ENCODE measurements at places on chromosomes 12 and 14.

DNA sequence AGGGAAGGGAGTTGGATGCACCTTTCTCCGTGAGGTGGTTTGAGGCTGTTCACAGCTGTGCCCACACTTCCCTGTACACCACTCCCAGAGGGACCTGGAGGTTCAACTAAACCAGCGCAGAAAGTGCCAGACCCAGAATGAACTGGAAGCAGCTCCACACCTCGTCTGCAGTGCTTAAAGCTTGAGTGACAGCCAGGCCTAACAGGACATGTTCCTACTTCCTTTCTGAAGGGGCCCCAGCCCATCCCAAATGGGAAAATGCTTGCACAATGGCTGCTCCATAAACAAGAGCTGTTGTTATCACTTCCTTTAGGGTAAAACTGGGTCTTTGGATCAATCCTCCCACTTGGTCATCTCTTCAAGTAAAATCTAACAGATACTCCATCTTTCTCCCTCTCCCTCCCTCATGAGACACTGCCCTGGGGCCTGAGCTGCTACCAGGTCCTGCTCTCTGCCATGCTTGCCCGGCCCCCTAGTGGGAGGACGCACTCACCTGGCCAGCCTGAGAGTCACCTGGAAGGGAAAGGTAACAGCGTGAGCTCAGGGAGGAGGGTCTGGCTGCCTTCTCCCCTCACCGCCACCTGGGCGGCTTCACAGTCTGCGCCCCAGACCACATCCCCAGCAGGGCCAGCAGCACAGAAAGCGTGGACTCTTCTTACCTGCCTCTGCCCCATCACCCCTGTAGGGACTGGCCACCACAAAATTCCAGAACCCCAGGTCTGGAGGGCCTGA, 33.5 kb downstream of the ISCA2 start:
- no peak for DNase-seq

DNA sequence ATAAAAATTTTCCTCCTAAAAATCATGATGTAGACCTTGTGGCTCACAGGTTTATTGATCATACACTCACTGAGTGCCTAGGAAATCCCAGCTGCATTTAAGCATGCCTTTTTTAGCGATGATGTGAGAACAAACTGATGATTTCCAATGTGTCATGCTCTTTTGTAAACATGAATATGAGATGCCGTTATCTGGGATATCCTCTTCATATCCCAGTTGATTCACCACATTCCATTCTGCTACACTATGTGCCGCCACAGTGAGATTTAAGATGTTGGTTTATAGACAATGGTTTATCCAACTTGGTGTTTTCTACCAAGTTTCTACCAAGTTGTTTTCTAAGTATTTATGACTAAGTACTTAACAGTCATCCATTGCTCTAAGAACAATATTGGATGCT, 5.2 kb downstream of the OR4E1 start:
- DNase-seq, result no peak

DNA sequence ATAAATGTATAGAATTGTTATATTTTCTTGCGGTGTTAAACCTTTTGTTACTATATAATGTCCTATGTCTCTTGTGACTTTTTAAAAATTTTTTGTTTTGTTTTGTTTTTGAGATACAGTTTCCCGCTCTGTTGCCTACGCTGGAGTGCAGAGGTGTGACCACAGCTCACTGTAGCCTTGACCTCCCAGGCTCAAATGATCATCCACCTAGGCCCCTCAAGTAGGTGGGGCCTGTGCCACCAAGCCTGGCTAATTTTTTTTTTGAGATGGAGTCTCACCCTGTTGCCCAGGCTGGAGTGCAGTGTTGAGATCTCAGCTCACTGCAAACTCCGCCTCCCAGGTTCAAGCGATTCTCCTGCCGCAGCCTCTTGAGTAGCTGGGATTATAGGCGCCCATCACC, 26.5 kb upstream of the RCOR1 start:
- DNase-seq, result no peak

DNA sequence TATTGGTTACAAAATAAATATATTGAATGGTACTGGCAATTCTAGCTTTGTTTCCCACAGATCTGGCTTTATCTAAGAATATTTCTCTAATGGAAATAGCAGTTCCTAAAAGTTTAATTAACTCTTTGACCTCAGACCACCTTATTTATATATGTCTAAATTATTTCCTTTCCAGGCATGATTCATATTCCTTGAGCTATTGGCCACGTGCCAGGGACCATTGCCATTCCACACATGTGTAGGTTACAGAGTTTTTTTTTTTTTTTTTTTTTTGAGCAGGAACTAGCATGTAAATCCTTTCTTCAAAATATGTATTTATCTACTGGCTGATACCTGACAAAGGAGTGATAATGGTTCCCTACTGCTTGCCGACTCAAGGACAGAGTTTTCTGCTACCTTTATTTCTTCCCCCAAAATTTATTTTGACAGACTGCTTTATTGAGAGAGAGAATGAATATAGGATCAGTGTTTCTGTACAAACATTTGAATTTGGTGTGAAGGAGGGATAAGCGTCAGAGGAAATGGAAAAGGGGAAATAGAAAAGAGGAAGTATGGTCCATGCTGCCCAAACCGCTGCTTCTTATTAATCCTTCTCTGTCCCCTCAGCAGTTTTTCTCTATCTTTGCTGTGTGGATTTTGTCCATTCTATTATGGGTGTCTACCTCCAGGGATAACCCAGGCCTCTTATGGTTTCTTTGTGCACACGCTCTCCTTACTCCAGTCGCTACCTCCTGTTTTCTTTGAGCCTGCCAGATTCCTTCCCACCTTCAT, 36.4 kb downstream of the PDE3A start:
- DNase-seq, result no peak

GRCh38 chr14:37587881-37588666, 7.0 kb downstream of the FOXA1 start:
- no peak for DNase-seq

GRCh38 chr14:56687123-56687522, 107.5 kb downstream of the TMEM260 start:
- DNase-seq, result no peak

DNA sequence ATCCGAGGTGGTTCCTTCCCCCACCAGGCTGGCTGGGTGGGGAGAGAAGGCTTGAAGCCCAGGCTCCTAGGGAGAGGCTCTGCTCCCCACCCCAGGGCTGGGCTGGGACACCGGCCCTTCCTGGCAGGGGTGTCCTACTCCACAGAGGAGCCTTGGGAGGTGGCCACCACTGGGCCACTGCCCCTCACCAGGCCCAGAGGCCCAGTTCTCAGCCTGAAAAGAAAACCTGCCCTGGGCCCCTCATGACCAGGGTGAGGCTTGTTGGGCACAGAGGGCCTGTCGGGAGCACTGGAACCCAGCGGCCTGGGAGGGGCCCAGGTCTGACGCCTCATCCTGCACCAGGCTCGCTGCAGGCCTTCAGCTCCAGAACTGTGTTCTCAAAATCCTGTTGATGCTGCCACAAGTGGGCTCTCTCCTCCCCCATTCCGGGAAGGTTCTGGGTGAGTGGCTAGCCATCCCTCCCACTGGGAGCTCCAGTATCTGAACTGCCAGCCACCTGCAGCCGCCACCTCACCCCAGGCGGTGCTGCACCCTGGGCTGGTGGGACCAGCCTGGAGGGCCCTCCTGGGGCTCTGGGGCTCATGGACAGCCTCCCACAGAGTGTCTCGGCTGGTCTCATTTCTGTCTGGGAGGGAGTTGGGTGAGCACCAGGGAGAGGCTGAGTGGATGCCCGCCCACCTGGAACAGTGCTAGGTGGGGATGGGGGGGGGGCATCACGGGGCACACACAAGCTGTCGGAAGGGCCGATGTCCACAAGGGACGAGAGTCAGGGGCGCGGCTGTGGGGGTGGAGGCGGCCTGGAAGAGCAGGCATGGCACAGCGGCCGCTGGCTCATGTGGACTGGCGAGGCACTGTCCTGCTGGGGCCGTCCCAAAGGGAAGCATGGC, 11.8 kb downstream of the BAG5 start:
- no peak for DNase-seq

- DNase-seq, result no peak
Observed at GRCh38 chr12:113935459-113935858, 30.7 kb downstream of the RBM19 start.

DNA sequence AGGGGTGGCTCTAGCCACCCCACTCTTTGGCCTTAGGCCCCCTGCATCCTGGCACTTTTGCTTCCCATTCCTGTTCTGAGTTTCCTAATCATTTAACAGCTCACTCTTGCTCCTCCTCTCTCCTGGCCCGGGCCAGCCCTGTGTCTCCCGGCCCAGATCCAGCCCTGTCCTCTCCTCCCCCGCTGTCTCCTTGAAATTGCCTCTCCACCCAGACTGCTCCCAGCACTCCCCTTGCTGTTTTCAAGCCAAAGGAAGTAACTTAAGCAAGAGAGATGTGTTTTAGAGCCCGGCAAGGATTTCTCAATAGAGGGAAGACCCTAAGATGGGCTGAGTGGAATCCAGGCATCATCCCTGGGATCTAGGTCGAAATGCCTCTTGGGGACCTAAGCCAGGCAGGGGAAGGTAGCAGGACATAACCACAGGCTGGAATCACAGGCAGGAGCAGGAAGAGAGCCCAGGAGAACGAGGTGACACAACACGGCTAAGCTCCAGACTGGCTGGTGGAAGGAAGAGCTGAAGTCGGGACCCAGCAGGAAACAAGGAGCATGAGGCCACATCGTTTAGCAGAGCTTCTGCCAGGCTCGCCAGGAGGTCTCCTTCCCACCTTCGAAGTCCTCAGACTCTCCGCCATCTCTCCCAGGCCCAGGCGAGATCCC, 2.0 kb upstream of the LRP1-AS start:
- no peak for DNase-seq

DNA sequence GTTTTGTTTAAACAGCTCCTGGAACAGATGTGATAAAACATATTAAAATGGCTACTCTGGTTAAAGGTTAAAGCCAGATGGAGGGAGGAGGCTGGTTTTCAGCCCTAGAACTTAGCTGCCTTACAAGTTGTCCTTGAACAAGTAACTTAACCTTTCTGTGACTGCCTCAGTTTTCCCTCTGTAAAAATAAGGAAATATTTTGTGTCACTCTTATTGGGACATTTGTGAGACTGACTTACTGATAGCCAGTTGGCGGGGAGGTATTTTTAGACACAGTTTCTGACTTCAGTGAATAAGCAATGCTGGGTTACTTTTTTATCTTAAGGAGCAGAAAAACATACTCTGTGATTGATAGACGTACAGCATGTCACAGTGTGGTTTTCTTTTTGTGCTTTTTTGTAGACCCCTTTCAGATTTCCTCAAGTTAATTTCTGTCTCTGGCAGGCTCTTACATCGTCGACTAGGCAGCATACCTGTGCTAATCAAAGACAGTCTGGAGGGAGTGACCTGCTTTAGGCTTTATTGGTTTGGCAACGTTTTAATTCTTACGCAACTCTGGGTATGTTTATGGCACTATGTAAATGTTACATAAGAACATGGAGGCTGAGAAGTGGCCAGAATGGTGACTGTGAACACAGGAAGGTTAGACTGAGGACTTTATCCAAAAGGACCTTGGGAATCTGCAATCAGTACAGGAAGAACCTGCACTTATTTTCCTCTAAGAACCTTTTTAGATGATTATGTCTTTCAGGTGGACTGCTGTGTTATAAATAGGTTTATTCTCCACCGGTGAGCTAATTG, 3.3 kb downstream of the ACVR1B start:
- DNase-seq, result no peak

DNA sequence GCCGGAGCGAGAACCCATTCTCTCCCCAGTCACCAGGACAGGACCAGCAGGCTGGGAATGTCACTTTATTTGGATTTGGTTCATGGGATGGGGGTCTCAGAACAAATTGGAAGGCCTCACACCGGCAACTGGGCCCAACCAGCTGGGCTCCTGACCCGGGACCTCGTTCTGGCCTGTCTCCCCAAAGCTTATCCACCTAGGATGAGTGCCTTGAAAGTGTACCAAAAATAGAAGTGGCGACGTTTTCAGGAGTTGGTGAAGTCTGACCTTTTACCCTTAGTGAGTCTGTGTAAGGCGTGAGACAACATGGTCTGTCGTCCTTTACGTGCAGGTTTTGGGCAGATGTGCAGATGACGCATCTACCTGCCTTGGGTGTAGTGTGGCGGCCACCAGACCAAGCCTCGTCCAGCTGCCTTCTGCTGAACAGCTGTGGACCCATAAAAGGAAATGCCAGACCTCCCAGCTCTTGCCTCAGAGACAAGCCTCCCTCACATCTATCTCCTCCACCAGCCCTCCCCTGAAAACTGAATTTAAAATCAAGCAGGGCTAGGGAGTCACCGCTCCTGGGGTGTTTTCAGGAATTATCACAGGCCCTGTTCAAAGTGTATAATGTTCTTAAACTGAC, 36.6 kb upstream of the CLMN start:
- no peak for DNase-seq

DNA sequence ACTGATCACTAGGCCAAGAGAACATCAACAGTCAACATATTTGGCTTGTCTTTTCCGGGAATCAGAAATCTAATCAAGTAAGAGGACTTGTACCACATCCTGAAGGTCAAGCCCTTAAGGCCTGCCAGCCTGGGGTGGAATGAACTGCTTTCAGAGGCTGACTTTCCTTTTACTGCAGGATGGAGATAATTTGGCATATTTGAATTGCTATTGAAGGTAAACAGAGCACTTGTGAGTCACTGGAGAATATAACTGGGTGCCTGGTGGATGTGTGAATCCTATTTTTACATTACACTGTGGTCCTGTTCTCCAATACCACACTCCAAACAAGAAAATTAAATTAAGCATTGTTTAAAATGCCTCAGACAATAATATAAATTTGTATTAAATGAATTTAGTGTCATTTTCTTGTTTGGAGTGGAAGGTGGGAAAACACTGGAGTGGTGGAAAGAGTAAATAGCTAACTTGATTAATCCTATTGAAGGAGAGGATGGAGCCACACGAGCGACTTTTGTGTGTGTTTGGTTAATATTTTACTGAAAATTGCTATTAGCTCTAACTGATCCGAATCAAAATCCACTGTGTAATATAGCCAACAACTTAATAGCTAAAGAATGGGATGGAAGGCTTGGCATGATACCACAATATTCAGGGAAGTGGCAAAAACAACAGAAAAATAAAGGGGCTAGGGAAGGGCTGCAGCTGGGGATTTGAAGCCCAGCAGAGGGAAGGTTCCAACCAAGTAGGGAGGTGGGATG, 89.4 kb downstream of the OTX2 start:
- DNase-seq, result no peak

GRCh38 chr12:96134200-96134599, 60.0 kb upstream of the ELK3 start:
- DNase-seq, result no peak

- no peak for DNase-seq
Observed at GRCh38 chr14:37643701-37644100, 48.3 kb downstream of the TTC6 start.

- DNase-seq, result no peak
Observed at GRCh38 chr12:51592034-51592705, 1.1 kb downstream of the SCN8A start.
